ENCODE measurements at places on chromosomes 6 and 20. TPM values are rescaled to one million over a fixed set of nuclear protein-coding genes. Genes with fewer than 3 reads are reported as not detected.

Gene HCK
- polyA plus RNA-seq: 0.05 TPM

DNA sequence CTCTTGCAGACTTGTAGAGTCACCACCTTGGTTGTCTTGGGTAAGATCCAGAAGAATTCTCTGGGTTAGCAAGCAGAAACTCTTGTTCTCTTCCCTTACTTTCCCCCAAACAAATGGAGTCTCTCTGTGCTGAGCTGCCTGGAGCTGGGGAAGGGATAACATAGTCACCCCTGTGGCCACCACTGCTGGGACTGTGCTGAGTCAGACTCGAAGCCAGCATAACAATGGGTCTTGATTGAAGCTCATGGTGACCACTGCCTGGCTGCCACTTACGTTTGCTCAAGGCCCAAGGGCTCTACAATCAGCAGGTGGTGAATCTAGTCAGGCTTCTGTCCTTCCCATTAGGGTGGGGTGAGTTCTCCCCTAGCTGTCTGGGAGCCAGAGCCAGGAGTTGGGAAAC lies 15.4 kb upstream of the ERVFRD-1 start:
- no peak for DNase-seq

- DNase-seq: no peak
These were observed 49.7 kb upstream of the FRMD1 start for GRCh38 chr6:168128631-168129291.

- no peak for DNase-seq
These were observed 78.8 kb downstream of the TAF4 start for GRCh38 chr20:61986762-61987321.

DNA sequence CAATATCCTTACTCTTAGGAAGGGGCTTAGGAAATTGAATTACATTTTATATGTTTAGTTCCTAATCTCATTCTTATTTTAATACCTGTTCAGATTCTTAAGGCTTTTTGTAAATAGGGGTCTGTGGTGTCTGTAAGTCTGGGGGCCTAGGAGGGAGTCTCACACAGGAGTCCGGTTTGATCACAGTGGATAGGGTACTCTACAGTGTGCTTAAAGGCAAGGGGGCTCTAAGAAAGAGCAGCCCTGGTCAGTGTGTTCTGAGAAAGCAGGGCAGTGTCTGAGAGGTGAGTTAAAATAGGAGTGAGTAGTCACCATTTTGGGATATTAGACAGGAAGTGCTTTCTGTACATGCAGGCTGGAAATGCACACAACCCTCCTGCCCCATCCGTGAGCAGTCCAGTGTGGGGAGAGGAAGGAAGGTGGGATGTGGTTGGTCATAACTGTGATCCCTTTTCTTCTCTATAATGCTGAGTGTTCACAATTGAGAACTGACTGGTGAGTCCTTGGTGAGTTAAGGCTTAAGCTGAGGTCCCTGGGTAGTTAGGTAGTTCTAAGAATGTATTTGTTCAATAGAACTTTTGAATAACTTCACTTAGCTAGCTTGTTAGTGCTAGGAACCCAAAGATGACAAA lies 50.0 kb downstream of the CDKAL1 start:
- no peak for DNase-seq

- DNase-seq: peak; percentile 46
These were observed 43.8 kb upstream of the DYNLRB1 start for GRCh38 chr20:34472246-34472925.

Measured in BJ (cell line).